Umbilical cord (tissue), 2 donors: ENCODE measurements at places on chromosomes 1 and 21. TPM values are rescaled to one million over a fixed set of nuclear protein-coding genes. Genes with fewer than 3 reads are reported as not detected.

GUCA2B gene
- not detected for total RNA-seq

SPRR2E gene
- total RNA-seq: not detected

CD247 gene
- 6.5 TPM for total RNA-seq

DNASE2B gene
- not detected for total RNA-seq

PCP4 gene
- total RNA-seq: not detected

DNA sequence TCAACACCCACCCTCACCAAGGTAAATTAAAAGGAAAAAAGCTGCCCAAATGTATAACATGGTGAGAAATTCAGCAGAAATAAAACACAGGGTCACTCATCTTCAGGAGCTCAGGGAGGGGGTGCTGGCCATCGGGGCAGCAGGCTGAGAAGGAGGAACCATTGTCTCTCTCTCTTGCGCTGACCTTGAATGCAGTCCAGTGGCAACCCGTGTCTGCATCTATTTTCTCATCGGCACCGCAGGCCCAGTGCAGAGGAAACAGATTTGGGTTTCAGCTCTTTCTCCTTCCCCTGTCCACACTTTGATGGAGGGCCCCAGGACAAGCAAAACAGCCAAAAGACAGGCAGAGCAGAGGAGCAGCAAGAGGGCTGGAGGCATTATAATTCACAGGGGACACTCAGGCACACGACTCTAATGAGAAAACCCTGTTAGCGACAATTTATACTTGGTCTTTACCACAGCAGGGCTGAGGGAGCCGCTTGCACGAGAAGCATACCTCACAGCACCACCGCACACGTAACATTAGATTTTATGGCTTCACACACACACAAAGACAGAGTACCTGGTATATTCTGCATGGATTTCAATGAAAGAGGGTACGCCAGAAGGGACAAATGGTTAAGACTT, 18.6 kb downstream of the MKNK1 start:
- DNase-seq: no peak

DNA sequence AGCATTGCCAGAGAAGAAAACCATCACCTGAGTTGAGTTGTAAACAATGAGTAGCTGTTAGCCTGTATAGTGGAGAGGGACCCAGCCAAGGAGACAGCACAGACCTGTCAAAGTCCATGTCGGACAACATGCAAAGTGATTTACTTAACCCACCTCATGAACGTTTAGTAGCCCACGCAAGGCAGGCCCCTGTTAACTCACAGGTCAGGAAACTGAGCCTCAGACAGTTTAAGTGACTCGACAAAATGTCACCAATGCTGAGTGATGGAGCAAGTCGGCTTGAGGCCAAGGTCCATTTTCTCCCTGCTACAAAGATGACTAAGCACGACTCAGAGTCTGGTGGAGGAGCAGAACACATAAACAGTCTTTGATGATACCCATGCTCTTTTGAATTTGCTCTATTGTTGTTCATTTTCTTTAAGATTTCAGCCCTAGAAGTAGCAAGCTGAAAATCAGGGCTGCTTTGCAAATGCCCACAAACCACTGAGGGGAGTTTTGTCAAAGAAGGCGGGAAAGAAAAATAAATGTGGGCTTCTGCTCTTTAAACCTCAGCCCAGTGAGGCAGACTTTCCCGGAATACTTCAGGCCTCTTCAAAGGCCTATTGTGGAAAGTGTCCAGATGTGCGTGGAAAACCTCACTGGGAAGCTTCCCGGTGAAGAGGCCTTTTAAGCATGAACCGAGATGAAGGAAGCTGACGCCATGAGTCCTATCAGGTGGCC, 83.8 kb upstream of the HOOK1 start:
- peak; percentile 94 for DNase-seq

DNA sequence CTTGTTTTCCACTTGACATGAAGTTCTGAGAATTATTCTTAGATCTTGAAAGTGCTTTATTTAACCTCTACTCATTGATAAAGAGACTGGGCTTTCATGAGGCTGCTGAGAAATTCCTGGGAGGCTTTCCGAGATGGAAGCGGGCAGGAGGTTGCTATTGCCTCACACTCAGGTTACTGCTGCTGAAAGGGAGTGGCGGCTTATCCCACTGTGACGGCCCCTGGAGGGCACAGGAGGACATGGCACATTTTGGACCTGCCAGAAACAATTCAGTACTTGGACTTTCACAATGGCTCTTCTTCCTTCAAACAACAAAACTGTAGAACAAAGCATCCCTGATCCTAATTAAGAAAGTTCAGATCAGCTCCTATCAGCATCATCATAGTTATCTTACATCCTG, 16.2 kb upstream of the MARK1 start:
- DNase-seq: no peak

- no peak for DNase-seq
These were observed 19.5 kb downstream of the LACTBL1 start for GRCh38 chr1:22953057-22953739.

DNA sequence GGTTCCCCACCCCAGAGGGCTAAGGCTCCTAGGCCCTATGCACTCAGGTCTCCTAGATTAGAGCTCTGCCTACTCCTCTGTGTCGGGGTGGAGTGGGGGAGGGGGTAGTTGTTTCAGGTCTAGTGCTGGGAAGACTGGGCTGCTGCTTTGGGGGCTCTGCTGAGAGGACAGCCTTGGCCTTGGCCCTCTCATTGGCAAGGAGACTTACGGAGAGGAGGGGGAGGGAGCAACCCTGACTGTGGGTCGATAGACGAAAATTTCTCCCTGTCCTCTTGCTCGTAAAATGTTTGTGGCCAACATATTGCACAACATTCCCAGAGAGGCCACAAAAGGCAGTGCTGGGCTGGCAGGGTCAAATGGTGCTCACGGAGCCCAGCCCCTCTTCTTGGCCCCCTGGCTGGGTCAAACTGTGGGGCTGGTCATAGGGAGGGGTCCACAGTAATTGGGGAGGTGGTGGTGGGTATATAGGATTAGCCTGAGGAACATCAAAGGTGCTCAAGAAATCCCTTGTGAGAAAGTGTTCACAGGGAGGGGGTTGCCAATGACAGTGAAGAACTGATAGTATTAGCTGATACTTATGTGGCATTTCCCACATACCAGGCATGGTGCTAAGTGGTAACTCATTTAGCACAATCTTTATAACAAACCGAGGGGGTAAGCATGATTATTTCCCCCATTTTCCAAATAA, 8.5 kb upstream of the DMBX1 start:
- no peak for DNase-seq

- no peak for DNase-seq
These were observed 97.0 kb upstream of the IRF2BP2 start for GRCh38 chr1:234706931-234707330.

DNA sequence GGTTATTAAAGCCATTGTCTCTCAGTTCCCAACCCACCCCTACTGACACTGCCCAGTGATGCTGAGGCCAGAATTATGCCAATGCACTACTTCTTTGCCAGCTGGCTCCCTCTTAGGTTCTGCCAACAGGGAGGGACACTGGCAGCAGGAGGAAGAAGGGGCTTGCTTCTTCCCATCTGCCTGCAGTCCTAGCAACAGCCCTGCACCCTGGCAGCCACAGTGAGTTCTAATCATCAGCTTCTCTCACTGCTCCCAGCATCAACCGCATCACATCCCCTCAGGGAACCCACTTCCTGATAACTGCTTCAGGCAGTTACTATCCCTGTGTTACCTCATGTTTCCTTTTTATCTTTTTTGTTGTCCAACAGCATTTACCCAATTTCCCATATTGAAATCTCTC, 86.2 kb downstream of the UBR4 start:
- no peak for DNase-seq

GRCh38 chr1:2594641-2595131, 8.1 kb downstream of the PRXL2B start:
- no peak for DNase-seq

DNA sequence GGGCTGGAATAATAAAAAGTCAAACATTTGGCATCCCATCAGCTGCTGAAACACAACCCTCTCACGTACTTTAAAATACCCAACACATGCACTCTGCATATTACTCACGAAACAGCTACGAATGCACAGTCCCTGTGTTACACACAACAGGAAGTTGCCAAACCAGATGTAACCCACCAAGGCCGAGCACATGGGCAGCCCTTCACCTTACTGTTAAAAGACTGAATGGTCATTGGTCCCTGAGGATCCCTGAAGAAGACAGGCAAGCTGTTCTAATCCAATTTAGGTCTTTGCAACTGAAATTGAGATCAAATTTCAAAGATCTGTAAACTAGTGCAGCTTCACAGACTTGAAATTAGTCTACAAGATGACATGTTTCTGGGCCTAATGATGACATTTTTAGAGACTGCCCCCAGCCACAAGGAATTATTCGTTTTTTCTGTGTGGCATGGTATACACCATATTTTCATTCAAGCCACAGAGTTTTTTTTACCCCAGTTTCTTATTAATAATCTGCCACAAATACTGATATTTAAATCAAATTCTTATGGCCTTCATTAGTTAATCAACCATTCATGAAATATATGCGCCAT, 25.6 kb upstream of the IER5 start:
- no peak for DNase-seq

DNA sequence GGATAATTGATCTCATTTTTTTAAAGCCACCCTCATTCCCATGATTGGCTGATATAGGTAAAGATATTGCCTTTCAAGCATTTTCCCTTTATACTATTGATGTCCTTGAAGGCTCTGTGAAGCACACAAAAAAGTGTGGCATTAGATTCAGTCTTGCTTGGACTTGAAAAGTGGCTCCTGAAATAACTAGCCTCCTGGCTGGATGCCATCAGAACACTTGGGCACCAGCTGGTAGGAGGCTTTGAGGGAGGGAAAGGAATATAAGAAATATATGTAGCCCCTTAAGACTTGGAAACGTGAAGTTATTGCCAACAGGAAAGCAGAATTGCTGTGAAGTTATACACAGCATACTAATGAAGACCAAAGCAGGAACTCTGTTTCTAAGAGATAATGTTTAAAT, 14.1 kb downstream of the MTR start:
- DNase-seq: no peak

DNA sequence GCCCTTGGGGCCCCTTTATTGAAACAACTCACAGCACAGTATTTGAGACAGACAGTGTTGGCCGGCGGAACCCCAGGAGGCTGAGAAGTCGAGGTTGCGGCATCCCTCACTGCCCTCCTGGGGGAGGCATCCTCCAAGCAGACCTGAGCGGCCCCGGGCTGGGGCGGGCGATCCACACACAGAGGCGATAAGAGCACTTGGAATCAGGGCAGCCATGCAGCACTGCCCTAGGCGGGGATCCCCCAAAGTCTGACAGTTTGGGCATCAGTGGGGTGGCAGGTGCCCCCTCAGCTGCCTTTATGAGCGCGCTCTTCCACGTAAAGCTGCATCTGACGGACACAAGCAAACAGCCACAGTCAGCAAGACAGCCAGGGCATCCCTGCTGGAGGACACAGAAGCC, 6.5 kb downstream of the MAD2L2 start:
- DNase-seq: no peak

- DNase-seq: no peak
These were observed 2.1 kb upstream of the CAPN8 start for GRCh38 chr1:223667484-223668182.

GRCh38 chr1:19616489-19616888, 27.6 kb upstream of the NBL1 start:
- DNase-seq: no peak

GRCh38 chr1:177384461-177384860, 213.7 kb downstream of the BRINP2 start:
- DNase-seq: peak; percentile 54

- DNase-seq: no peak
These were observed 1.4 kb upstream of the UBXN10 start for GRCh38 chr1:20184481-20184900.

DNA sequence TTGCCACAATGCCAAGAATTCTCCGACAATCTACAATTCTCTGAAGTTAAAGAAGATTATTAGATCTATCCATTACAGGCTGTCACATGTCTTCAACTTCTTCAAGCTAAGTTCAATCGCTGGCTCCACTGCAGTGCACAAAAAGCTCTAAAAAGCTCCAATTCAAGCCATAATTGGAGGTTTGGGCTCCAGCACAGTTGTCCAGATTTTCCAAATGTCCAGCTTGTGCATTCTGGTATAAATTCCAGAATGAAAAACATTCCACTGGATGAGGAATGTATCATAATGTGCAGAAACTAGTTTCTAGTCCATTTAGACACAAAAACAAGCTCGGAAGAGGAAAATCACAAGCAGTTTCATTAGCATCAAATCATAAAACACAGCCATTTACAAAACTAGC, 138.6 kb downstream of the NRIP1 start:
- no peak for DNase-seq

DNA sequence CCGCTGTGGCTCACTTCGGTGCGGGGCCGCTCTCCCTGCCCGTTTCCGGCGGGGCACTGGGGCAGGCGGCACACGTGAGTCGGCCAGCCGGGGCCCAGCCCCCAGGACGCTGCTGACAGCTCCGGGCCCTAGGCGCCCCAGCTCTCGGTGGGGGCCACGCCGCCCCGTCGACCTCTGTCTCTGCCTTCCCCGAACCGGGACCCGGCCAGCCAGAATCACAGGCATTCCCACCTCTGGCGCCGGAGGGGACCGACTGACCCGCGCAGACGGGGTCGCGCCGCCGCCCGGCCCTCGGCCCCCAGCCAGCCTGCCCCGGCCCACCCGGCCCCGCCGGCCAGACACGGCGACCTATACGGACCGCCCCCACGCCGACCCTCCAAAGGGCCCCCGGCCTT, 755 bp downstream of the SCMH1 start:
- DNase-seq: peak; percentile 41

- no peak for DNase-seq
These were observed 38.5 kb upstream of the EGLN1 start for GRCh38 chr1:231460614-231461013.

- DNase-seq: no peak
These were observed 12.5 kb downstream of the PM20D1 start for GRCh38 chr1:205837382-205837970.

GRCh38 chr1:164902491-164902890, 343.5 kb downstream of the PBX1 start:
- no peak for DNase-seq

DNA sequence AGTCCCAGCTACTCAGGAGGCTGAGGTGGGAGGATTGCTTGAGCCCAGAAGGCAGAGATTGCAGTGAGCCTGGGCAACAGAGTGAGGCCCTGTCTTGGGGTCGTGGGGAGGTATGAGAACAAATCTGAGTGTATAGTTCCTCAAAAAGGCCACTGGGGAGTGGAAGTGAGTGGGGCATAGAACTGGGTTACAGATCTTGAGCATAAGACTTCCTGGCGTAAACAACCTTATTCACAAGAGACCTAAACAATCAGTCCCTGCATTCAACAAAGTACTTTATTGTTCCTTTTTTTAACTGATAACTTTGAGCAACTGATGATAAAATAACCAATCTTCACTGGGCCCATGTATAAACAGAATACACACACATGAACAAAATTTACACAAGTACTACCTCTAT, 72.7 kb upstream of the MUTYH start:
- no peak for DNase-seq

DNA sequence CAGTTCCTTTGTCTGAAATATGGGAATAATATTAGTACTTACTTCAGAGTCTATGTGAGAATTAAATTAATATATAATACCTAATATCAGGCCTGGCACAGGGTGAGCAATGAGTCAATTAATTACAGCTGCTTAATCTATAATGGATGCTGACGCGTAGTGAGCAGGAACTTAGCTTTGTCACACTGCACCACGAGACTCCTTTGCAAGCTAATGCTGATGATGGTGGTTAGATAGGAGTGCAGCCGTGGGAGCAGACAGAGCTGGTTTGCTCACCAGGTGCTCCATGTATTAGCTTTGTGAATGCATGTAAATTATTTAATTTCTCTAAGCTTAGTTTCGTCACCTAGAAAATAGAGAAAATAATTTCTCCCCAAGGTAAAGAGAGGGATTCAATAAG, 35.1 kb downstream of the KCNJ15 start:
- no peak for DNase-seq
